ENCODE measurements at places on chromosomes 4 and X. TPM values are rescaled to one million over a fixed set of nuclear protein-coding genes. Genes with fewer than 3 reads are reported as not detected.

The IL3RA gene
- total RNA-seq = not detected

The UNC5C gene
- total RNA-seq = not detected

The PNMA6A gene
- total RNA-seq = not detected

The SLC6A8 gene
- 45.3 TPM for total RNA-seq

The OTC gene
- total RNA-seq = not detected

The SORCS2 gene
- 6.6 TPM for total RNA-seq

The SLITRK4 gene
- 2.3 TPM for total RNA-seq

The PPEF2 gene
- total RNA-seq = not detected

All from PC-3 (cell line).